COLO829 (cell line): ENCODE measurements at places on chromosomes 1 and 21.

DNA sequence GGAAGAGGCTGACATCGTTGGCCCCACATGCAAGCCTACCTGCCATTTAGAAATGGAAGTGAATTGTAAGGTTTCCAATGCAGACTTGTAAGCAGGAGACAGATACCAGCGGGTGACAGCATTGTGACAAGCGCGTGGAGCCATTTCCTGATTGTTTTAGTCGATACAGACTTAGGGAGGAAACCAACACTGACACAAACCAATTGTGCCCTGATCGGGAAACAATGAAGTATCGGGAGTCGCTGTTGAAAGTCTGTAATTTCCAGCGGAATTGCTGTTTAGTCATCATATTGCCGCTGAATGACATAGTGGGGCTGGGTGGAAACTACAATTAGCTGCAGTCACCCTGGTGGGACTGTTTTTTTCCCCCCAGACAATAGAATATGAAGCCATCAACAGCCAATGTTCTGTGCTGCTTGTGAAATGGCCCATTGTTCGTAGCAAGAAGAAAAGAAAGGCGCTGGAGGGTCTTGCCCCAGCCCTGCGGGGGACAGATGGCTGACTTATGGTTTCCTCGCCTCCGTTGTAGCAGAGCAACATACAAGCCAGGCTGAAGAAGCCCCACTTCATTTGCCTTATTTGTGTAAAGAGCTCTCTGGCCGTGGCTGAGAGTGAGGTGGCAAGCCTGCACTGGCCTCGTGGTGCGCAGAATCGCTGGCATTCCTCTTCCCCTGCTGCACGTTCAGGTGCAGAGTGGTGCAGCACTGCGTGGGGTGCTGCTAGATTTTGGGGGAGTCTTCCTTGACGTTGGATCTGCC is 462.7 kb downstream of the CAMTA1 start:
- no peak for DNase-seq

- DNase-seq: no peak
Measured at GRCh38 chr1:201900476-201900875, 11.8 kb downstream of the SHISA4 start.

DNA sequence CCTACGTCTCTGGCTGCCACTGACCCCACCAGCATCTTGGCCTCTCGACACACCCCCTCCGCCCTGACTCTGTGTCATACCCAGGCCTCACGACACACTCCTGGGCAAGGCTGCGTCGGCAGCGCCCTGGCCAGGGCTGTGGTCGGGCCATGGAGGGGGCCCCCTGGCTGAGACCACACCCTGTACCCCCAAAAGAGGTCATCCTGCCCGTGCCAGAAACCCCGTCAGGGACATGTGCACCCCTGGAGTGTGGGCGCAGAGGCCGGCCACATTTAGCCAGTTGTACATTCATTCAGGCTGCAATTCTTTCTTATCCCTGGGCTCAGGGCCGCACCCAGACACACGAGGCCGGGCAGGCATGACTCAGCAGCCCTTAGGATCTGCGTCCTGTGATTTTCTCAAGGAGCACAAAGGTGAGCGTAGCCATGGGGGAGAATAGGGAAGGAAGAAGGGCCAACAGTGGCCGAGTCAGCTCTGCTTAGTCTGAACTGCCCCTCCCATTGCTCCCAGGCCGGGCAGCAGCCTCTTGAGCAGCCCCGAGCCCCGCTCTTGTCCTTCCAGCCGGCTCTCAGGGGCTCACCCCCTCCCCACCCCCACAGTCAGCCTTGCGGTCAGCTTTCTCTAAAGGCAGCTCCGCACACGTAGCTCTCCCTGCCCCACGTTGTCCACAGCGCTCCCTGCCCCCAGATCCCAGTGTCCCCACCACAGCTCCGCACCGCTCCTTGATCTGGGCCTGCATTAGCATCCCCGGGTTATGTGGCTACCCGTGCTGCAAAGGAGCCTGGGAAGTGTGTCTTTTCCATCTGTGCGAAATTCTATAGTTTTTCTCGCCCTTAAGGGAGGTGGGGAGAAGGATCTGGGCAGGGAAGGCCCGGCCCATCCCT is 7.9 kb downstream of the CSTB start:
- peak; percentile 20 for DNase-seq

GRCh38 chr1:181350131-181350530 is 133.2 kb upstream of the CACNA1E start:
- no peak for DNase-seq

DNA sequence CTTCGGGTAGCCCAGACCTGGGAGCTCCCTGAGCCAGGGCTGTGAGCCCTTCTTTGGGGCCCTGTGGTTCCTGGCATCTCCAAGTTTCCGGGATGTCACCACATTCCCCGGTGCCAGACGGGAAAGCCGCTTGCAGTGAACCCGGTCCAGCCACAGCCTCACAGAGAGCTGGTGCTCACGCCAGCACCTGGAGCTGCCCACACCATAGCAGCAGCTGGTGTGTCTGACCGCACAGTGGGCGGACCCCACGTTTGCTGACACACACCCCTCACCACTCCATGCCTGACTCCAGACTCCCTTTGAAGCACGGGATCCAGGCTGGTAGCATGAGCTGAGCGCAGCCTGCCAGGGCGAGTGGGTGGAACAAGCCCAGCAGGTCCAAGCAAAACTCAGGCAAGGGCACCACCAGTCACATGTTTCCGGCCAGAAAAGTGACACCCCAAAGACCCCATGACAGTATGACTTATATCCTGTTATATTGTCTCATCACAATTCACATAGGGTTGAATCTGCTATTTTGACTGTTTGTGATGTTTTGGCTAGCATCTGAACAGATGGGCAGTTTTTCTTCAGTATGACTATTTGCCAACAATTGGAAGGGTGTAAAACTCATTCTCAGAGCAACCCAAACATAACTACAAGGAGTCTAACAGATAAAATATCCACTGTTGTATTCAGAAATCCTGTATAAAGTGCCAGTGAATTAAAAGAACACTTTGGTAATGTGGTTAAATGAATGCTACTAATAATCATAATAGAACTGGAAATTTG is 285.4 kb downstream of the SMYD3 start:
- DNase-seq: no peak

DNA sequence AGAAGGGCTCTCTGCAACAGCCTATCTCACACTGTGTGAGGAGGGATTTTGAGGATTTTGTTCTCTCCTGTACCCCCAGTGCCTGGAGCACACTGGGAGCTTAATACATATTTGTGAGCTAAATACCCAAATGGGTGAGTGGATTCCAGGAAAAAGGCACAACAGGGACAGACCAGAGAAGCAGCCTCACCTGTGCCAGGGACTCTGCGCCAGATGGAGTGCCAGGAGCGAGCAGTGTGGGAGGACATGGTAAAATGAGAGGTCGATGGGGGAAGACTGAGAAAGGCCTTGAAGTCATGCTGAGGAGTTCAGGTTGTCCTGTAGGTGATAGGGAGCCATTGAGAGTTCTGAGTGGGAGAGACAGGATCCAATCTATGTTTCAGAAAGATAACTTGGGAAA is 11.0 kb upstream of the KCNA2 start:
- no peak for DNase-seq

- DNase-seq: no peak
Measured at GRCh38 chr1:89945852-89946476, 48.9 kb upstream of the ZNF326 start.

DNA sequence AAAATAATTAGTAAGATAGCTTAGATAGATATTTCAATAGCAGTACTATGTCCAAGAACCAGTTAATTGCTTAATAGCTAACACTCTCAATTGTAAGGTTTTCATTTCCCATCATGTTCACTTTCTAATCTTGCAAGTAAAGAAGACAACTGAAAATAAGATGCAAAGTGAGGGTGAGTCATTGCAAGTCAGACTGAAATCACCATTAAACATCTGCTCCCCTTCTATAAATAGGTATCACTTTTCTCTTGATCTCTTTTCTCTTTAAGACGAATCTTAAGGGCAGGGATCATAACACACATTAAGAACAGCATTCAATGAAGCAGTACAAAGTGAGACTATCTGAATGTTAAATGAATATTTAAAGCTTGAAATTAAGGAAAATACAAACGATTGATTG is 40.4 kb downstream of the UBR4 start:
- no peak for DNase-seq

DNA sequence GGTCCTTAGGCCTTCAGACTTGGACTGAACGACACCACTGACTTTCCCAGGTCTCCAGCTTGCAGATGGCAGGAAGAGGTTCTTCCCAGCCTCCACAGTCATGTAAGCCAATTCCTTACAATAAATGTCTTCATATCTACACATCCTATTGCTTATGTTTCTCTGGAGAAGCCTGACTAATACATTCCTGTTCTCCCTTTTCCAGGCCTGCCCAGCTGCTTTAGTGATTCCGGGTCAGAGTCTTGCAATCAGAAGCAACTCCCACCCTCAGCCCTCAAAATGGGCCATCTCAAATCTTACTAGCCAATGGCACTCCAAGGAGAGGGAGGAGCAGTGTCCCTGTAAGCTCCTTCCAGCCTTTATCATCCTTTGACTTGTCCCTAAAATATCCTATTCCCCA is 16.4 kb upstream of the CPT2 start:
- no peak for DNase-seq

DNA sequence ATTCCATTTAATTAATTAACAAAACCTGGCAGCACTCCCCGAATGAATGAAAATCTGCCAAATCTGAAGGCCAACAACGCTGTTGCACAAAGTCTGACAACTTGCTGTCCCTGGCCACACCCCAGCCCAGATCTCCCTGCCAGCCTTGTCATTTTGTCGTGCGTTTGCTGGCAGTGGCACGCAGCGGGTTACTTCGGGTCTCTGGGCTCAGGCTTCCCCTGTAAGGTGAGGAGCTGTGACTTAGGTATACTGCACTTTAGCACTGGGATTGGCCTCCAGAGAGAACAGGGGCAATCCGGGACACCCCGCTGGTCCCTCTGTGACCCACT is 34.3 kb upstream of the SIM2 start:
- DNase-seq: no peak

- DNase-seq: peak; percentile 72
Measured at GRCh38 chr1:18681423-18681835, 50.8 kb downstream of the PAX7 start.

GRCh38 chr1:231499148-231499763 is 29.2 kb upstream of the TSNAX start:
- no peak for DNase-seq

- DNase-seq: no peak
Measured at GRCh38 chr1:205224736-205225135, 3.0 kb upstream of the TMCC2 start.

- no peak for DNase-seq
Measured at GRCh38 chr21:44969931-44970755, 30.3 kb downstream of the SLX9 start.

DNA sequence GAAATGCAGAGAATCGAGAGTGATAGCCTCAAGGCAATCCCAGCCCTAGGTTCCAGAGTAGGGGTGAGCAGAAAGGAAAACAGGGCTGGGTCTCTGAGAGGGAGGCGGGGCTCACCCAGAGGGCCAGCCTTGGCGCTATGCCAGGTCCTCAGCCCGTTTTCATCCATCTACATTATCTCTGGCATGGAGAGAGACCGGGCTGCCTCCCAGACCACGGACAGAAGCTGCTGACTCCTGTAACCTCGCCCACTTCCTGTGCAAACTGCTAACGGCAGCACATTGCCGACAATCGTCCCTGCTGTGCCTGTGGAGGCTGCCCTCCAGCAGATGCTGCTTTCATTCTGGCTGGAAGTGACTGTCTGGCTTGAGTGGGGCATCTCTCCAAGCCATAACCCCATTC is 569.1 kb downstream of the NPHP4 start:
- no peak for DNase-seq

DNA sequence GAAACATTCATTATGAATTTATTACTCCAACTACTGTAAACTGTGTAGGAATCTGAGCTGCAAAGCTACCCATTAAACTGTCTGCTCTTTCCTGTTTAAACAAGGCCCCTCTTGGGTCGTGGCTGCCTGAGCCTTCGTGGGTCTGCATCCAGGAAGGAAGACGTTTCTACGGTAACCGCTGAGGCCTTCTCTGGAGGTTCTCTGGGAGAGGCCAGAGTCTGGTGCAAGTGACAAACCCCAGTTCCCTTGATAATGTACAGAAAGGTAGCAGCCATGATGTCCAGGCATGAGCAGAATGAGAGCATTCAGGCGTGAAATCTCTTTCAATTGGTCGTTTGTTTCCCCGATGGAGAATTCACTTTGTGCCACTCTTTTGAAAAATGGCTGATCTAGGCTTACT is 350.2 kb downstream of the PLPP3 start:
- no peak for DNase-seq

DNA sequence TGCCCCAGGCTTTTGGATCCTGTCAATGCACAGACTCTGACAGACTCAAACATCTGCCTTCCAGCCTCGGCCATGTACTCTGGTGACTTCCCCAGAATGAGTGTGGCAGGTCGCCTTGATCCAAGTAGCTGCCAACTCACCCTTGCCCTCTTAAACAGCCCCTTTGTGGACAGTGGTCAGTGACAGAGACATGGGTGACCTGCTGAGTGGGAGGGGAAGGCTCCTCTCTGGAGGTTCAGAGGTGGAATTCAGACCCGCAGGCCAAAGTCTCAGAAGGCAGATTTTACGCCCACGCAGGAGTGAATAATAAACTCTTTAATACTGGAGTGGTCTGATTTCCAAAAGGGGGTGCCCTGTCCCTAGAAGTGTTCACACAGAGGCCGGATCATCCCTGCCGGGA is 63.5 kb downstream of the TLR5 start:
- DNase-seq: peak; percentile 25

DNA sequence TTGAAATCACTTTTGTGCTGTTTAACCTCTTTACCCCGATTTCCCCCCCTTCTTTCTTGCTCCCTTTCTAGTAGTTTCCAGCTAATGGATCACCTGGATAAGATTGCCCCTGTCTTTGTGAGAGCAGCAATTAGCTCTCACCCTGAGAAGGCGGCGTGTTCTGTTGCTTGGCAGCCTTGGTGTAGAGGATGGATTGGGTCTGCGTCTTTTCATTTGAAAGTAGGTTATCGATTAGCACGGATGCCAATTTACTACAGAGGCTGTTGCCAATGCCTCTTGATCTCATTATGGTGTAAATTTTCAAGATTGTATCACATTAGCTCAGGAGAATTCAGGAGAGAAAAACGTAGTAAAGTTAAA is 26.4 kb downstream of the KIF26B start:
- DNase-seq: no peak

GRCh38 chr1:109250454-109251276 is 1.3 kb downstream of the CELSR2 start:
- DNase-seq: no peak

GRCh38 chr1:3521426-3521825 is 67.0 kb downstream of the ARHGEF16 start:
- no peak for DNase-seq

- no peak for DNase-seq
Measured at GRCh38 chr1:179923029-179923428, 31.6 kb upstream of the CEP350 start.

GRCh38 chr1:156157506-156157905 is 4.1 kb downstream of the SEMA4A start:
- no peak for DNase-seq
